ENCODE measurements at places on chromosomes 4 and X.

- DNase-seq = no peak
Observed at GRCh38 chr4:26238778-26239679, 81.8 kb upstream of the RBPJ start.

- DNase-seq = no peak
Observed at GRCh38 chrX:17032351-17032750, 85.9 kb downstream of the REPS2 start.

DNA sequence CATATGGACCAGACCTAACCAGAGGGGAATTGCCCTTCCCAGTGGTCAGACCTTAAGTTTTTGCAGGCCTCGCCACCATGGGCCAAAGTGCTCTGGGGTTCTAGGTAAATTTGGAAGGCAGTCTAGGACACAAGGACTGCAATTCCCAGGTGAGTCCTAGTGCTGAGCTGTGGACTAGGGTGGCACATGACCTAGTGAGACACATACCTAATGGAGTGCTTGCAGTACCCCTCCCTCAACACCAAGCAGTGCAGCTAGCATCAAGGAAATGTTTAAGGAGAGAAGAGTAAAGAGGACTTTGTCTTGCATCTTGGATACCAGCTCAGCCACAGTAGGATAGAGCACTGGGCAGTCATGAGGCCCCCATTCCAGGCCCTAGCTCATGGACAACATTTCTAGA is 60.8 kb downstream of the BRCC3 start:
- no peak for DNase-seq

DNA sequence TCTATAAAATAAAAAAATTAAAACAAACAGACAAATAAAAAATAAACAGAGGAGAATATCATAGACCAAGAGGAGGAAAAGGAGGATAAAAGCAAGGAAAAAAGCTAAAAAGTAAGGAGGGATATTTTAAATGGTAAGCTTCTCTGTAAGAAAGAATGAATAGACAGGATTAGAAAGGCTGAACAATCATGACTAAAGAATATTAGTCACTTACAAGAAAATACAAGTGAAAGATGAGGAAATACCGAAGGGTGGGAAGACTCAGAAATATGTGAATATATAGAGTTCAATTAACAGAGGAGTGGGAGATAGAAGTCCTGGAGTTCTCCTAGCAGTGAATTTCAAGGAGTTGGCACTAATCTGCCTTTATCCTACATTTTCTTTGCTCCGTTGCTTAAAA is 162.6 kb downstream of the RTL3 start:
- no peak for DNase-seq

Data from activated CD4-positive, alpha-beta T cell treated with anti-CD3 and anti-CD28 coated beads, Interleukin-2, amount 50 U/mL, for 1 hour (primary cell).